Smooth muscle cell of bladder (primary cell): ENCODE measurements at places on chromosomes 4 and X. TPM values are rescaled to one million over a fixed set of nuclear protein-coding genes. Genes with fewer than 3 reads are reported as not detected.

PABPC1L2A gene
- total RNA-seq = not detected in 2 replicates

ZNF280C gene
- total RNA-seq = 2.1 and 2.6 TPM in 2 replicates

CNKSR2 gene
- 1.6 and 5.5 TPM in 2 replicates for total RNA-seq

GUCY1A1 gene
- total RNA-seq = 0.71 and 1.2 TPM in 2 replicates

NDNF gene
- total RNA-seq = 0.18 TPM in 1 of 2 replicates, not detected in the other

ADAD1 gene
- not detected in 2 replicates for total RNA-seq
